ENCODE measurements at places on chromosomes 4 and X.
A peak's percentile ranks its signal among the peaks of the same experiment; 100 is the strongest.

- no peak for DNase-seq
Measured at GRCh38 chrX:39167791-39168190, 366.5 kb downstream of the MID1IP1 start.

- no peak for DNase-seq
Measured at GRCh38 chr4:38101563-38101962, 141.4 kb downstream of the PTTG2 start.

DNA sequence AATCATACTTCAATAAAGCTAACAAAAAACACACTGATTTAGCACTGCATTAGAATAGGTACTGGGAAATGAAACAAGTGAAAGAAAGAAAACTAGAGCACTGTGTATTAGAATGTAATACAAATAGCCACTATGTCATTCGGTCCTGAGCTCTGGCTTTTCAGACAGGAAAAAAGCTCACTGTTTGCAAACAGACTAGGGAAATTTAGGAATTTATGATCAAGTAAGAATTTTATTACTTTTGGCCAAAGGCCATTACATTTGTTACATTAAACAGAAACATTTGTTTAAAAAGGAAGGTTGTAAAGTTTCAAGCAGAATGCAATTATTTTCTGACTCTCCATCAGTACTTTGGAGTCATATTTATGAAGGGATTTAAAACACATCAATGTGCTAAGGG, 68.7 kb downstream of the KLHL8 start:
- DNase-seq: no peak

DNA sequence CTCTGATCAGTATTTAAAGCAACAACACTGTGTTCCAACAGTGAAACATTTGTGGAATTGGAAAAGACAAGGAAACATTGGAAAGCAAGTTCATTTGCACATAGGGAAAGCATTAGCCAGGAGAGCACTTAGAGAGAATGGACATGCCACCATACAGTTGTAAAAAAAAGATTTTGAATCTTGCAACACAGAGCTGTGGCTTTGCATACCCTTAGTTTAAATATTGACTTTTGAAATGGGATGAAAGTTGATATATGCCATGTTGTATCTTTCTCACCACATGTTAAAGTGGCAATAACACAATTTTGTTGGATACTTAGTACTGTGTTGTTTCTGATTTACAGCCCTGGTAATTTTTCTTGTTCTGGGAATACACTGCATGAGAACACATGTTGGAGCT, 208.1 kb downstream of the BMPR1B start:
- no peak for DNase-seq

DNA sequence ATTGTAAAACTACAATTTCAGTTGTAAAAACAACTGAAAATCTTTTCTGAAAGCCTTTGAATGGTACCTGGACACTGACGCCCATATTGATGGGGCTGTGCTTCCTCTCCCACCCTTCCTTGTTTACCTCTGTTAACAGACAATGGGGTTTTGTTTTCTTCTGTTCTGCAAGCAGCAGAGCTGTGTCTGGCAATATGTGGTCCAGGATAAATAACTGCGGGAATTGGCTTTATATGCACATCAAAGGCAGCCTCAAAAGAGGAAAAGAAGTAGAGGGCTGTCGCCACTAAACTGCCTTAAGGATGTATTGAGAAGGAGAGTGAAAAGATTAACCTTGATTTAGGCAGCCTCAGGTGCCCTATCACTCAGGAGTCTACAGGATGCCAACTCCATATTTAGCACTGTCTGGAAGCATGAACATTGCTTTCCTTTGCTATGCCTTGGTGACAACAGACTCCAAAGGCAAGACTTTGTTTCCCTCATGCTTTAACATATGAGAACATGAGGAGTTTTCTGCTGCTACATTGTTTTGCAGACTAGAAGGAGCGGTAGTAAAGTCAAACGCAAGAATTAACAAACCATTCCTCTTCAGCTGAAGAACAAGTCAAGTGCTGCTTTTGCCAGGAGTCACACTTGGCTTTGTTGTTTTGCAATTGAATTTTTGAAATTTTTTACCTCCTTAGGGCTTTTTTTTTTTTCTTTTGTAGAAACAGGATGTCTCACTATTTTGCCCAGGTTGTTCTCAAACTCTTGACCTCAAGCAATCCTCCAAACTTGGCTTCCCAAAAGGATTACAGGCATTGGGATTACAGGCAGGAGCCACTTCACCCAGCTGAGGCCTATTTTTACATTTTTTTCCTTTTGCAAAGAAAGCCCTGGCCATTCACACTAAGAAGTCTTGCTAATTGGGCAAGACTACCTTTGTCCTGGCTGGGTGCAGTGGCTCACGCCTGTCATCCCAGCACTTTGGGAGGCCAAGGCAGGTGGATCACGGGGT, 3.0 kb downstream of the IL21 start:
- no peak for DNase-seq

DNA sequence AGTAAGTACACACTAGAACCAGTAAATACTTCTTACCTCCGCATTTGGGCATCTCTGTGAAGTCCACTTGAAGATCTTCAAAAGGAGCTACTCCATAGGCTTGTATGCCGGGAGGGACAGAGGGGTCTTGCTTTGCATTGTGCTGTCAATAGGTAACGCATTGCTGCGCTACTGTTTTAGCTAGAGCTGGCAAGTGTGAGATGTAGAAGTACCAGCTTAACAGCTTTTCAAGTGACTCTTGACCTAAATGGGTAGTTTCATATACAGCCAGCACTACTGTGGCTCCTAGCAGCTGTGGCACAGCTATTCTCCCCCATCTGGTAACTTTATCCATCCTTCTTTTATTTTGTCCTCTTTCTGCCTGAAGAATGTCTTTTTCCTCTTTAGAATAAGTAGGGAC, 205.3 kb upstream of the KLF8 start:
- no peak for DNase-seq

DNA sequence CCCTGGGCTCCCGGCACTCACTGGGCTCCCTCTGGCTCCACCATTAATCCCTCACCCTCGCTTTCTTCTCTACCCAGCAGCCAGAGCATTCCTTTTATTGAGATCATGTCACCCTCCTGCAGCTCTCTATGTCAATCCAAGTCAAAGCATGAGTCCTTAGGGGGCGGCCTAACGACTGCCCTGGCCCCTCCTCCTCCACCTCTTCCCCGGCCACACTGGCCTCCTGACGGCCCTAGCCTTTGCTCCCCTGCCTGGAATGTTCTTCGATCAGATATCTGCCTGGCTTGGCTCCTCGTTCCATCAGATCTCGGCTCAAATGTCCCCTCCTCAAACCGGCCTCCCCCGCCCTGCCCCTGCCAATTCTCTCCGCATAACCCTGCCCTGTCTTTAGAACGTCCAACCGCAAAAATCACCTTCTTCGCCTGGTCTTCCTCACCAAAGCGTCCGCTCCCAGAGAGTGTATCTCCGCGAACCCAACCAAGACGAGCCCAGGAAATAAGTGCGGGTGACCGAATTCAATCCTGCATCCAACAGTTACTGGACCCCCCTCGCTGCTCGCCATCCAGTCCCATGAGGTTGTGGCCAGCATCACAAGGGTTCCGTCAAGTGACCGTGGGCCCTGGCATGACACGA, 722 bp upstream of the PNCK start:
- no peak for DNase-seq

GRCh38 chrX:73930300-73930699, 367.3 kb downstream of the CHIC1 start:
- DNase-seq: no peak

- peak; percentile 53 for DNase-seq
Measured at GRCh38 chrX:56802921-56803849, 74.1 kb downstream of the NBDY start.

DNA sequence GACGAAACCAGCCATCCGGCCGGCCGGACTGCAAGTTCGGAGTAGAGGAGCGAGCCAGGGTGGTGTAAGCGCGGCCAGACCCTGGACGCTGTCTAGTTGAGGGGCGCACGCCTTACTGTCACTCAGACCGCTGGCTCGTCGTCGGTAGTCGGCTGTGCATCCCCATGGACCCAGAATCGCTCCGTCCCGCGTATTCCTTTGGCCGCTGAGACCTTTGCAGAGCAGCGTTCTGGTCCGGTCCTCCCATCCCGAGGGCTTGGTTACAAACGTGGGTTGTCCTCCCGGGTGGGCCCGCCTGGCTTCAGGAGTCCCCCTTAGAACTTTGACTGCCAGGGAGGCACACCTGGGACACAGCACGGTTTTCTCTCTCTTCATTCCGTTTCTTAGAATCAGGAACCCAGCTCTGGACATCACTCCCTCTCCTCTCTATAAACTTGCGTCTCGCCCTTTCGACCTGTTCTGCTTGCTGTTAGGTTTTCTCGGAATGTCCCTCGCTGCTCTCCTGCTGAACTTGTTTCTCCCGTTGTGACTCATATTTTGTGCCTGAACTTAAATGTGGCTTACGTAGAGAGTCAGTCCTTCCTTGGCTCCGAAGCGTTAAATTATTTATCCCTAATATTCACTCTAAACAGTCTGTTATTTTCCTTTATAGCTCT, 672 bp downstream of the PGM2 start:
- peak; percentile 19 for DNase-seq

DNA sequence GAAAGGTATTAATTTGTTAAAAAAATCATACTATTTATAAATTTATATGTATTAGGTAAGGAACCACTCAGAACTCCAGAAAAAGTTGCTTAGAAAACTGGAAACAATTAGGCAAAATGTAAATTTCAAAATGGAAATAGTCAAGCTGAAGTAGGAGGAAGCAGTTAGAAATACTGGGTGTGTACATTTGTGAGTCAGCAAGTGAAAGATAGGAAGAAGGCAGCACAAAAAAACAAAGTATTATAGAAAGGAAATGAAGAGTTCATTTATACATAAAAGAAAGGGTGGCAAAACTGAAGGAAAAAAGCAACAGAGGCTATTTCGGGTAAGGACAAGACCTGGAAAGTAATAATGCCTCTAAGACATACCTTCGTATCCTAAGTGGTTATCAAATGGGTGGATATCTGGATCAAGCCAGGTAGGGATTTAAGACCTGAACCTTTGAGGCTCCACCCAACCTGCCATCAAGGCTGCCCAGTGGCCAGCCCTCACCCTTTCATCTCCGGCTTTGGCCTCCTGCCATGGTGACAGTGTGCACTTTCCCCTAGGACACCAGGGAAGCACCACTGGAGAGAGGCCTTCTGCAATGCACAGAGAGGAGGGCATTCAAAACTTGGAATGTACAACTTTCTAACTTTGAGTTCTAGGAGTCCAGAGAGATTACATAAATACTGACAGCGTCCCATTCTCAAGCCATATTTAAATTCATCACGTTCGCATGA, at the start of gene LRRC66:
Gene LRRC66, minus strand, starts transcription at position 428 of the 722 bp plus-strand sequence. CDS start 2,750 bp downstream, outside the sequence.
- no peak for DNase-seq

- DNase-seq: no peak
Measured at GRCh38 chrX:4930426-4930825, 1217.0 kb upstream of the PRKX start.

DNA sequence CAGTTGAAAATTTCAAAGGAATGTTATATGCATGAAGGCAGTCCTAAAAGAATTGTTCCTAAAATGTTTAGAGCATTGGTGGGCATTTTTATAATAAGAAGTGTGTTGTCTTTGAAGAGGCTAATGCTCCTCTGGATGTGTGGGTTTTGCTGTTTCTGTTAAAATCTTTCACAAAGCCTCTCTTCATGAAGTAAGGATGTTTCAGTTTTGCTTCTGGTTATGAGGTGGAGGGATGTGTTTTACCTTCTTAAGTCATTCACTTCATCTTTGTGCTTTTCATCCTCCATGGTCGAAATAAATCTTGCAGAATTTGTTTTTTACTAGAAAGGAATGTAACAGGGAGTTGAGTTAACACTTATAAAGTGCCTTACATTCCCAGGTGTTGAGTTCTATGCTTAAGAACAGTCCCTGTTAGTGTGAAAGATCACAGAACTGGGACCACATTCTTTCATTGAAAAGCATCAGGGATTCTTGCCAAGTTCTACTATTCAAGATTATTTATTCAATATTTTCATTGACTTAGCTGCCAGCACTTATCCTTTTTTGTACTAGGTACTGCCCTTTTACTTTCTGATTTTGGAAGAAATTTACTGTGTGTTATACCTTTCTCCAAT, 21.1 kb downstream of the FHIP1A start:
- DNase-seq: no peak

DNA sequence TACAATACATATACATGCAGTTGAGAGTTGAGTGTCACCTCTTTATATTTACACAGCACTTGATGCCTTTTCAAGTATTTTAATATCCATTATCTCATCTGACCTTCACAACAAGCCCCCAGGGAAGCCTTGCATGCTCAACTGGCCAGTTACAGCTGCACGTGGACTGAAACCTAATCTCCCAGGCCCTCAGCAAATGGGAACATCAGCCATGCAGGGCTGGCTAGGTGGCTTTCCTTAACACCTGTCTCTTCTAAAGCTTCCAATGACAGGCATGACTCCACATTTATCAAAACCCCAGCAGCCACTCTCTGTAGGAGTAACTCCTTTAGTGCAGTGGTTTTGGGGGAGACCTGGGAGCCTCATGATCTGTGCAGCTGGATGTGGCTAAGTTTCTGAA, 56.4 kb downstream of the PHKA2 start:
- no peak for DNase-seq

DNA sequence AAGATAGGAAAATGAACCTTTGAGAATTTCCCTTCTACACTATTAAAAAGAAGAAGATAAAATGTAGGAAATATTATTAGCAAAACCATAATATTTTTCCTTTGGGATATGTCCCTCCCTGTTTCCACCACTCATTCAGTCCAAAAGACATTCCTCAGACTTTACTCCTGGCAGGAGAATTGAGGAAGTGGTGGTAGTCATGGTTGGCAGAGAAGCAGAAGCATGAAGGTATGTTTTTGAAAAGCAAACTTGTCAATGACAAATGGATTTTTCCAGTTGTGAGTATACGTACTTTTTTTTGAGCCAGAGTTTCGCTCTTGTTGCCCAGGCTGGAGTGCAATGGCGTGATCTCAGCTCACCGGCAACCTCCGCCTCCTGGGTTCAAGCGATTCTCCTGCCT, 13.7 kb downstream of the STAG2 start:
- DNase-seq: no peak

DNA sequence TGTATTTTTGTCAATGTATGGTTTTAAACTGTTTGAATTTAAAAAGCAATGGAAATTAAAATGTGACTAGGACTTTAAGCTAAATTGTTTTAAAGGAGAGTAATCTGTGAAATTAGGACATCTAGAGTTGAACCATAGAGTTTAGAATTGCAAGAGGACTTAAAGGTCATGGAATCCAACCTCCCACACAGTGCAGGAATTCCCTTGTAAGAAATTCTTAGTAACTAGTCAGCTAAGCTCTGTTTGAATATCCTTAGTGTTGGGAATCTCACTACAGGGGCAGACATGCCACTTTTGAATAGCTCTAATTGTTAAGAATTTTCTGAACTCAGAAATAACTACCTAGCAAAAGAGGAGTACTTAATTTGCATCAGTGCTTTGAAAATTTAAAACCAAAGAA, 292.9 kb downstream of the IL1RAPL1 start:
- no peak for DNase-seq

GRCh38 chrX:123217077-123217476, 33.0 kb downstream of the GRIA3 start:
- DNase-seq: no peak

- no peak for DNase-seq
Measured at GRCh38 chr4:16032396-16032770, 51.4 kb downstream of the PROM1 start.

GRCh38 chr4:1948232-1948631, 60.5 kb downstream of the NELFA start:
- DNase-seq: no peak

- no peak for DNase-seq
Measured at GRCh38 chrX:12892716-12893115, 13.7 kb upstream of the TLR8 start.

Measured in stimulated activated CD4-positive, alpha-beta T cell treated with anti-CD3 and anti-CD28 coated beads, Interleukin-2, amount 100 ng/mL, for 24 hours (primary cell).